LHCN-M2 (cell line): ENCODE measurements at places on chromosomes 16 and 17. TPM values are rescaled to one million over a fixed set of nuclear protein-coding genes. Genes with fewer than 3 reads are reported as not detected.

The PDPK1 gene
- total RNA-seq = 17.9 and 22.7 TPM in 2 replicates

GRCh38 chr16:2976673-2977072 lies 3.6 kb downstream of the PKMYT1 start:
- no peak for DNase-seq

GRCh38 chr16:4506450-4506849 lies 30.3 kb downstream of the HMOX2 start:
- peak; percentile 67 for DNase-seq

DNA sequence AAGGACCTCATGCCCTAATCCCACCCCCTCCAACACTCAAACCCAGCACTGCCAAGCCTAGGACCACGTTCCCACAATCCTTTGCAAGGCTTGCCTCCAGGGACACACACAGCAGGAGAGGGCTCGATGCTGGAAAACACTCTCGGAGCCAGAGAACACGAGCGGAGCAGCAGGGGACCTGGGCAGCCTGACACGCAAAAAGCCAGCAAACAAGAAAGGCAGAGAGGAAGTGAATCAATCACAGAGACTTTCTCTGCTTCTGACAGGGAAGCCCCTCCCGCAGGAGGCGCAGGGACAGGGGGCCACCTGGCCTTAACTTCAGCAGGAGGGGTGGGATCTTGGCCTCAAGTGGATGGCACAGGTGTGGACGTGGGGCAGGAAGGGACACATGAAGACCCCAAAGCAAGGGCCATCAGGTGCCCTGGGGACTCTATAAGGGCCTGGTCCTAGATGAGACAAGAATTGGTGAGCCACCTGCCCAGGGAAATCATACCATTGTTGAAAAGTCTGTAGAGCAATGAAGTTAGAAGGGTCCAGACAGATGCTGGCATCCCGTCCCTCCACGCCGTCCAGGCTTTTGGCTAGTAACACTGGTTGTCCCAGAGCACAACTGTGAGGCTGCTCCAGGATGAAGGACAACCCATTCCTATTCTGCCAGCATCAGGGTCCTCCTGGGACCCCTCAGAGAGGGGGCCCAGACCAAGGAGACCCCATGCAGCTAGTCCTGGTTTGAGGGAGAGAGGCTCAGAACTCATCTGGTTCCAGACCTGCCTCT lies 2.2 kb downstream of the SDK2 start:
- DNase-seq = no peak

DNA sequence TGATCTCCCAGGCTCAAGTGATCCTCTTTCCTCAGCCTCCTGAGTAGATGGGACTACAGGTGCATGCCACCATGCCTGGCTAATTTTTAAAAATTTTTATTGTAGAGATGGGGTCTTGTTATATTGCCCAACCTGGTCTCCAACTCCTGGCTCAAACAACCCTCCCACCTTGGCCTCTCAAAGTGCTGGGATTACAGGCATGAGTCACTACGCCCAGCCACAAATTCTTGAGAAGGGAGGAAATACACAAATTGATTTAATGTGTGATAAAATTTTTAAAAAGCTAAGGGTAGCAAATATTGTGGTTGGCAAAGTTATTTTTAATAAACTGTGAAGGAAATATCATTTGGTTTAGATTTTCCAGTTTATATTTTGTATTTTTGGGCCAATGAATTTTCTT lies 9.6 kb downstream of the ITGAD start:
- DNase-seq = peak; percentile 10

GRCh38 chr17:17126131-17127110 lies 79.7 kb downstream of the PLD6 start:
- DNase-seq = no peak

- no peak for DNase-seq
These were observed 11.2 kb downstream of the PAM16 start for GRCh38 chr16:4339909-4340308.

GRCh38 chr17:42221886-42222745 lies 27.8 kb upstream of the GHDC start:
- peak; percentile 54 for DNase-seq

- peak; percentile 60 for DNase-seq
These were observed 224.3 kb downstream of the MSI2 start for GRCh38 chr17:57480438-57481196.

DNA sequence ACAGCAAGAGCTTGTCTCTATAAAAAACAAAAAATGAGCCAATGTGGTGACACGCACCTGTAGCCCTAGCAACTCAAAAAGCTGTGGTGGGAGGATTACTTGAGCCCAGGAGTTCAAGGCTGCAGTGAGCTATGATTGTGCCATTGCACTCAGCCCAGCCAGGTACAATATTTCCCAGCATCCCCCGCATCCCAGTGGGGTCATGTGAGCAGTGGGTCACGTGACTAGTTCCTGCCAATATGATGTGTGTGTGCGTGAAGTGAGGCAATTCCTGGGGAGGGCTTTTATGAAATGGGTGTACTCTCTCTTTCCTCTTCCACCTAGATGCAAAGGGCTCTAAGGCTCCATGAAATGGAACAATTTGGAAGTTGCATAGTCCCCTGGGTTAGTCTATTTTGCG lies 81.3 kb downstream of the GSG1L start:
- DNase-seq = no peak

GRCh38 chr17:33888455-33888854 lies 366.6 kb upstream of the CCL2 start:
- DNase-seq = no peak

GRCh38 chr17:21458054-21458453 lies 81.9 kb downstream of the KCNJ12 start:
- no peak for DNase-seq

DNA sequence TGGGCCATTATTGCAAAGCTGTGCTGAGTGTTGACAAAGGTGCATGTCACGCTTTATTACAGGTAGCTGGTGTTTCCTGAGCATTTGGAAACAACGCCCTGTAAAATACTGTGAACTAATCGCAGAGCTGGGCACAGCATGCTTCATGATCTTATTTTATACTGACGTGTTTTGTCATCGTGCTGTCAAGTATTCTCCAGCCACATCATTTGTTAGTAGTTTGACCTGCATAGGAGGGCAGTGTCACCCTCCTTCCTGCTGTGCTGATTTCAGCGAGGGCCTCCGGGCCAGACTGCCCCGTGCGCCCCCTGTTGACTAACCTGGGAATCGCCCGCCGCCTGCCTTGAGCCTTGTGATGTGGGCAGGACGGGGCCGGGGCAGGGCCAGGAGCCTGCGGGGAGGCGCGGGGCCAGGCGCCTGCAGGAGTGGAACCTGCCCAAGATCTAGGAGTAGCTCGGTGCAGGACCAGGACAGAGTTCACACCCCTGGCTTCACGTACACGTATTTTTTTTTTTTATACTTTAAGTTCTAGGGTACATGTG lies 820.7 kb downstream of the KCNJ18 start:
- DNase-seq = no peak

- no peak for DNase-seq
These were observed 13.3 kb upstream of the PAFAH1B1 start for GRCh38 chr17:2580151-2580550.

- DNase-seq = peak; percentile 12
These were observed 48.0 kb upstream of the ZFHX3 start for GRCh38 chr16:73095885-73096421.
